ENCODE measurements at places on chromosomes 7 and 10.
A peak's percentile ranks its signal among the peaks of the same experiment; 100 is the strongest.

- no peak for DNase-seq
These were observed 97.0 kb upstream of the NPVF start for GRCh38 chr7:25325186-25325757.

DNA sequence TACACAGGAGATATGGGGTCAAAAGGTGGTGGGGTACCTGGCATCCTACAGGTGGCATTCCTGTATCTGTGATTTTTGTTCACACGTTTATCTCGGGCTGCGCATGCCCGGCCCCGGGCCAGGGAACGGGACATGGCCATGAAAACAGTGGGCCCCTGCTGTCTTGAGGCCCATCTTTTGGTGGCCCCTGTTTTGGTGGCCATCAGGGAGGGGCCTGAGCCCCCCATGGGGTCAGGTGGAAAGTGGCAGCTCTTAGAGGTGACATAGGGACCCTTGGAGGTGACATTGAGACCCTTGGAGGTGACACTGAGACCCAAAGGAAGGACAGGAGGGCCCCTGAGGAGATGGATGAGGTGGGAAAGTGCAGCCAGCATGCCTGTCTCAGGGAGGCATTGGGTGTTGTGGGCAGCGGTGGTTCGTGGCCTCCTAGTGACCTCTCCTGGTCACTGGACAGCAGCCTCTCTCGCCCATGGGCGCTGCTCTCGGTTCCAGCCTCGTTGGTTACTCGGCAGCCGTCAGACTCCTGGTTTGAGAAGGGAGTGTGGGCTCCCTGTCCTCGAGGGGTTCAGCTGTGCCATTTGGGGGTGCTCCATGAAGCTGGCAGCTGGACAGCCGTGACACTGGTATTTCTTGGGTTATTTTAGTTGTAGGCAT is 39.9 kb downstream of the INPP5A start:
- no peak for DNase-seq

- DNase-seq = peak; percentile 31
These were observed 15.9 kb downstream of the YKT6 start for GRCh38 chr7:44216521-44217222.

- DNase-seq = no peak
These were observed 1034.5 kb upstream of the LRRTM3 start for GRCh38 chr10:65891073-65891981.

DNA sequence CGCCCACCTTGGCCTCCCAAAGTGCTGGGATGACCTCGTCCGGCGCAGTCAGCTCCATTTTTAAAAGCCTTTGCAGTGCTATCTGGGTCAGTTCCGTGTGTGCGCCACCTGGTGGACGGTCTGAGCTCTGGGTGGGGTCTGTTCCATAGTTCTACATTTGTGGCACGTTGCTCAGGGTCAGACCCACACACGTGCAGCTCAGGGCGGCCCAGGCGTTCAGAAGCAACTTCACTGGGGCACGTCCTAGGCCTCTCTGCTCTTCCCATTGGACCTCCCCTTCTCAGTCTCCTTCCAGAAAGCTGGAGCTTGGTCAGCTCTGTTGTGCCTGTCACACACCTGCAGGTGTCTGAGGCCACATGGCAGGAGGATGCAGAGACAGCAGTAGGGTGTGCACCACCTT is 137.9 kb downstream of the DNAJB6 start:
- no peak for DNase-seq
